ENCODE measurements at places on chromosomes 11 and 22. TPM values are rescaled to one million over a fixed set of nuclear protein-coding genes. Genes with fewer than 3 reads are reported as not detected.

Gene OR56A1
- total RNA-seq, result not detected

GRCh38 chr11:132082566-132082965, 712.2 kb downstream of the NTM start:
- no peak overlapping the region for H3K27ac ChIP-seq
- H3K36me3 ChIP-seq, result no peaks in the 10 kb centered on the region
- H3K4me1 ChIP-seq, result no peaks in the 10 kb centered on the region
- DNase-seq, result no peak
- H3K4me3 ChIP-seq, result no peak overlapping the region
- no peaks in the 10 kb centered on the region for H3K27me3 ChIP-seq

DNA sequence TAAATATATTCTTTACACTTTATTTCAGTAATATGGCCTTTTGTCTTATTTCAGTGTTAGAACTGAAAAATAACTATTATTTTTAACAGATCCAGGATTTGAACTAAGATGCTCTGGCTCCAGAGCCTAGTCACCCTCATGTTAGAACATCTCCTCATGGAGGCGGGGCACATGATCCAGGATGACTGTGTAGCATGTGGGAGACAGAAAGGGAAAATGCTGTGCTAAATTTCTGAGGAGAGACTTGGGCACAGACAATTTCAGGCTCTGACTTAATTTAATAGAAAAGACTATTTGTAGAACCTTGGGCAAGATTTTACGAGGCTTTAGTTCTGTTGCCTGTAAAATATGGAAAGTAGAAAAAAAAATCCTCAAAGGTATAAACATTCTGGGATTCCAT, 24.1 kb downstream of the CTSC start:
- H3K4me1 ChIP-seq, result no peaks in the 10 kb centered on the region
- H3K27ac ChIP-seq, result no peak overlapping the region
- peaks cover 8% of the 10 kb centered on the region for H3K36me3 ChIP-seq
- H3K27me3 ChIP-seq, result no peaks in the 10 kb centered on the region
- no peak for DNase-seq
- H3K4me3 ChIP-seq, result no peak overlapping the region

GRCh38 chr22:35947794-35948425, 80.7 kb downstream of the RBFOX2 start:
- H3K27ac ChIP-seq, result no peak overlapping the region
- H3K4me1 ChIP-seq, result no peaks in the 10 kb centered on the region
- no peak for DNase-seq
- no peaks in the 10 kb centered on the region for H3K27me3 ChIP-seq
- no peak overlapping the region for H3K4me3 ChIP-seq

- no peak overlapping the region for H3K27ac ChIP-seq
- no peaks in the 10 kb centered on the region for H3K4me1 ChIP-seq
- no peaks in the 10 kb centered on the region for H3K27me3 ChIP-seq
- no peaks in the 10 kb centered on the region for H3K36me3 ChIP-seq
These were observed 9.5 kb downstream of the MACROD1 start for GRCh38 chr11:64156235-64157011.

GRCh38 chr11:101470419-101470818, 113.4 kb downstream of the TRPC6 start:
- no peak overlapping the region for H3K4me3 ChIP-seq
- H3K4me1 ChIP-seq, result no peaks in the 10 kb centered on the region
- H3K36me3 ChIP-seq, result no peaks in the 10 kb centered on the region
- H3K27me3 ChIP-seq, result no peaks in the 10 kb centered on the region

Gene DGCR8
- total RNA-seq, result 48.2 TPM

Gene KRTAP5-8
- total RNA-seq, result not detected

GRCh38 chr11:80733790-80734189, 1293.0 kb upstream of the TENM4 start:
- no peak overlapping the region for H3K27ac ChIP-seq
- no peak overlapping the region for H3K4me3 ChIP-seq
- no peak for DNase-seq

DNA sequence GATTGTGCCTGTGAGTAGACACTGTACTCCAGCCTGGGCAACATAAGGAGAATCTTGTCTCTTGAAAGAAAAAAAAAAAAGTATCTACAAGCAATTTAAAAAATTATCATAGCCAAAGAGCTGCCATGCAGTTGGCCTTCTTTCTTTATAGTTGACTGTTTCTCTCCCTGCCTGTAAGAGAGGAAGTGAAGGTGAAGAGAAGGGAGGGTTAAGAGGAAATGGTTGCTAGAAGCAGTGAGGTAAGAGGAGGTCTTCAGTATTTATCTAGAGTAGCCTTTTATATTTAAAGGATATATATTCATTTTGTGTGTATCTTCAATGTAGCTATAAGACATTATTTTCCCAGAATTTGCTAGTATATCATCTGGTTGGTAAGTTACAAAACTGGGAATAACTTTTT, 217.9 kb downstream of the TMEM135 start:
- no peak overlapping the region for H3K4me3 ChIP-seq
- no peaks in the 10 kb centered on the region for H3K36me3 ChIP-seq
- no peak for DNase-seq
- H3K27ac ChIP-seq, result no peak overlapping the region

GRCh38 chr11:10581481-10582019, 13.1 kb upstream of the LYVE1 start:
- H3K27me3 ChIP-seq, result no peaks in the 10 kb centered on the region
- no peaks in the 10 kb centered on the region for H3K36me3 ChIP-seq
- no peaks in the 10 kb centered on the region for H3K4me1 ChIP-seq
- no peak for DNase-seq
- no peak overlapping the region for H3K27ac ChIP-seq
- H3K4me3 ChIP-seq, result no peak overlapping the region

DNA sequence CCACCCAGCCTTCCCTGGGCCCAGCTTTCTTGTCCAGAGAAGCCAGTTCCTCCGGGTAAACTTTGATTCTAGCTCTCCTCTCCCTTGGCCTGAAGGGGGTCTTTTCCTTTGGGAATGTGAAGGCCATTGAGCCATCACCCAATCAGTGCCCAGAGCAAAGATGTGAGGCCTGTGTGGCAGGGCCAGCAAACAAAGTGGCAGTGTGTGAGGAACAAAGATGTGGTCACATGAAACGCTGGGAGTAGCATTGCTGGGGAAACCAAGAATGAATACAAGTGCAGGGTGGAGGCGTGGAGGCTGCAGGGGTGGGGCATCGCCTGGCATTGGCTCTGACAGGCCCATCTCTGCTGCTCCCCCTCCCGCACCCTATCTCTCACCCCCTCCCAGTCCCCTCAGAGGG, 91.9 kb upstream of the BID start:
- H3K4me3 ChIP-seq, result no peak overlapping the region
- H3K27ac ChIP-seq, result no peak overlapping the region
- H3K36me3 ChIP-seq, result peaks cover 22% of the 10 kb centered on the region
- H3K27me3 ChIP-seq, result no peaks in the 10 kb centered on the region

DNA sequence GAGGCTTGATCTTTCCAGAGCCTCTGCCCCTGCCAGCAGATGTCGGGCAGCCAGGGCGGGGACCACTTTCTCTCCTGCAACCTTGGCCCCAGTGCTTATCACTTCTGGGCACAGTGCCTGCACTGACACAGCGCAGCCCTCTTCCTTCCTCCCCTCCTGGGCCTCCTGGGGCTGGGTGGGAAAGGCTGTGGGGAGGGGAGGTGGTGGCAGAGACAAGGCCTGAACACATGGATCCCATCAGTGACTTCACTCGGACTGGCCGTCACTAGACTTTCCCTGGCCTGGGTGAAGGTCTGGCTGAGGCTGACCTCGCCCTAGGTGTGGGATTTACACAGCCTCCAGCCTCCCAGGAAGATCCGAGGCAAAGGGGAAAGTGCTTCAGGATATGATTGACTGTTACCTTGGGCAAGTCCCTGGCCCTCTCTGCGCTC, 68.1 kb downstream of the LRRC32 start:
- no peak for DNase-seq
- H3K4me1 ChIP-seq, result no peaks in the 10 kb centered on the region
- no peak overlapping the region for H3K4me3 ChIP-seq

GRCh38 chr11:6638429-6638828, 17.2 kb downstream of the DCHS1 start:
- H3K27ac ChIP-seq, result no peak overlapping the region
- no peak overlapping the region for H3K4me3 ChIP-seq
- H3K36me3 ChIP-seq, result no peaks in the 10 kb centered on the region
- no peak for DNase-seq
- H3K27me3 ChIP-seq, result no peaks in the 10 kb centered on the region
- H3K4me1 ChIP-seq, result no peaks in the 10 kb centered on the region

Gene NRIP3
- 1.5 TPM for total RNA-seq

GRCh38 chr11:132101881-132102280, 731.5 kb downstream of the NTM start:
- H3K27me3 ChIP-seq, result no peaks in the 10 kb centered on the region
- H3K4me1 ChIP-seq, result no peaks in the 10 kb centered on the region
- H3K36me3 ChIP-seq, result no peaks in the 10 kb centered on the region
